CD4-positive, alpha-beta T cell treated with Interferon gamma for 1 hour (primary cell): ENCODE measurements at places on chromosomes 3 and 15.

GRCh38 chr3:52128118-52128683, 26.0 kb downstream of the POC1A start:
- DNase-seq: no peak

DNA sequence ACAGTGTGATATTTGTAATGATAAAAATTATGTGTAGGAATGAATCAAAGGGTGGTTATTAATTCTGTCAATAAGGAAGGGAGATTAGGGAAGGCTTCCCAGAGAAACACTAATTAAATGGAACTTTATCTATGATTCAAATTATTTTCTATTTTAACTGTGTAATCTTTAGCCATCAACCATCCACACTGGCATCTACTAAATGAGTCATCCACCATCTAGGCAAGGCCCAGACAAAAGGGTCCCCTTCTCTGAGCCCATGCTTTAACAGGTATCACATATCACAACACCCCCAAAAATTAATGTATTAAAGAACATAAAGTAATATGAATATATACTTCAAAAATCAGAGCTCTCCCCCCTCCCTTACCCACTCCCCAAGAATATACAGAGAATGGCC, 19.9 kb upstream of the TPM1 start:
- no peak for DNase-seq

GRCh38 chr3:158313338-158313927, 203.5 kb downstream of the RSRC1 start:
- DNase-seq: no peak

DNA sequence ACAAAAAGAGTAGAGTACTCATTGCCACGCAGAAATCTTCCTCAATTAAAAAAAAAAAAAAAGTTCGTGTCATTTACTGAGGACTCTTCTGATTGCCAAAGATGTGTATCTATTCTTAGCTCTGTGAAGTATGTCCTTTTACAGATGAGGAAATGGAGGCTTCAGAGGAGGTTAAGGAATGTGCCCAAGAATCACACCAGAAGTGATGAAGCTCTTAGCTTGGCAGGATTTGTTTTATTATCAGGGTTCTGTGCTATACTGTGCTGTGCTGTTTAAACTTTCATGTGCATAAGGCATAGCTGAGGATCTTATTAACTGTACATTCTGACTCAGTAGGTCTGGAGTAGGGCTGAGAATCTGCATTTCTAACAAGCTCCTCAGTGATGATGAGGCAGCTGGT, 665.2 kb upstream of the ADAMTS9 start:
- DNase-seq: no peak

- DNase-seq: no peak
Measured at GRCh38 chr15:101332061-101332467, 37.0 kb upstream of the SNRPA1 start.

- no peak for DNase-seq
Measured at GRCh38 chr15:70505936-70506912, 257.1 kb downstream of the UACA start.

GRCh38 chr15:79653533-79653932, 221.4 kb downstream of the MINAR1 start:
- no peak for DNase-seq

DNA sequence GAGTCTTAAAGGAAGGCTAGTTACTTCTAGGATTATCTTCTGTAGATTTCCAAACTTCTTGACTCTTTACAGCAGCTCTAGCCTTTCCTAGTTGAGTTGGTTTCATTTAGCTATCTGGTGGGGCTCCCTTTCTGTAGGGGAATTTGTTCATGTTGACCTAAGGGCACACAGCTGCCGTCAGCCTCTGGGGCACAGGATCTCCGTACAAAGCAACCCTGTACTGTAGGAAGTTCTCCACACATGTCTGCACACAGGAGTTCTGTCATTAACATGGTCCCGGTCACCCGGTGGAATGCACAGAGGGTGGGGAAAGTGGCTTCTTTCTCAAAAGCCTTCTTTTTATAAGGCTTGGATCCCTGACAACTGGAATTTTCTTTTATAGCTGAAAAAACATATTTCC, 88.7 kb upstream of the TNIK start:
- no peak for DNase-seq

DNA sequence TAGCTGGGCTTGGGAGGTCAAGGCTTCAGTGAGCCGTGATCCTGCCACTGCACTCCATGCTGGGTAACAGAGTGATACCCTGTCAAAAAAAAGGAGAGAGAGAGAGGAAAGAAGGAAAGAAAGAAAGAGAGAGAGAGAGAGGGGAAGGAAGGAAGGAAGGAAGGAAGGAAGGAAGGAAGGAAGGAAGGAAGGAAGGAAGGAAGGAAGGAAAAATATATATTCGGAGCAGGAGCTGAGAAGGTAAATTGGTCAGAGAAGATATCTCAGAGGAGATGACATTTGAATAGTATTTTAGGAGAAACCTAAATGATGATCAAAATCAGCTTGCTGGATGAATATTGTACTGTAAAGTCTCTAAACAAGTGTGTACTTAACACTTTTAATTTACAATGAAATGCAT, 633.1 kb downstream of the ZPLD1 start:
- no peak for DNase-seq

- no peak for DNase-seq
Measured at GRCh38 chr3:158520433-158520832, 50.6 kb upstream of the MLF1 start.

GRCh38 chr15:78370013-78370412, 29.9 kb downstream of the CRABP1 start:
- no peak for DNase-seq

DNA sequence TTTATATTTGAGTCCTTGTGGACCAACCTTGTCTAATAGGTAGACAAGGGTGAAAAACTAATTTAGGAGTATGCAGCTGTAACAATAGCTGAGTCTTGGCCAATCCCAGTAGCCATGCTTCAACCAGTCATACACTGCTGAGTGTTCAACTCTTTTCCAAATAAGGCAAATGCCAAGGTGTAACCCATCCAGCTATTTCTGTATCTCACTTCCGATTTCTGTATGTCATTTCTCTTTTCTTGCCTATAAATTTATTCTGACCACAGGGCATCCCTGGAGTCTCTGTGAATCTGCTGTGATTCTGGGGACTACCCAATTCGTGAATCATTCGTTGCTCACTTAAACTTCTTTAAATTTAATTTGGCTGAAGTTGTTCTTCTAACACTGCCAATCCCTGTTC, 93.2 kb downstream of the MAGI1 start:
- no peak for DNase-seq

DNA sequence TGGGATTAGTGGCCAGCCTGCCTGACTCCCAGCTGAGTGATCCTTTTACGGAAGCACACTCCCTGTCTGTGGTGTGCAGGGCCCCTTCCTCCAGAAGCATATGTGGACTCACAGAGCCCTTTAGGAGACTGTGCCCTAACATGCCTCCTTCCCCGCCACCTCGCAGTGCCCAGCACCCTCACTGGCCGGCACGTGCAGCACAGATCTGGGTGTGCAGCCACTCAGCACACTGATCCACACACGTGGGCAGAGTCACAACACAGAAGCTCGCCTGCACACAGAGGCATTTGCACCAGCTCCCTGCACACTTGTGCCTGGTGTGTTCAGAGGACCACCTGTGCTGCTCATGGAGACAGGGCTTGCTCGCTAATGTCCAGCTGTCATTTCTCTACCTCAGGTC, 23.6 kb upstream of the CSPG4 start:
- no peak for DNase-seq

- no peak for DNase-seq
Measured at GRCh38 chr15:25565470-25566264, 126.8 kb upstream of the UBE3A start.

- no peak for DNase-seq
Measured at GRCh38 chr3:127717357-127718244, 44.8 kb downstream of the ABTB1 start.

- no peak for DNase-seq
Measured at GRCh38 chr15:89051875-89052274, 36.4 kb upstream of the ABHD2 start.

- DNase-seq: no peak
Measured at GRCh38 chr3:194738254-194739093, 52.8 kb downstream of the FAM43A start.

- no peak for DNase-seq
Measured at GRCh38 chr3:46266598-46266997, 24.3 kb downstream of the CCR3 start.

DNA sequence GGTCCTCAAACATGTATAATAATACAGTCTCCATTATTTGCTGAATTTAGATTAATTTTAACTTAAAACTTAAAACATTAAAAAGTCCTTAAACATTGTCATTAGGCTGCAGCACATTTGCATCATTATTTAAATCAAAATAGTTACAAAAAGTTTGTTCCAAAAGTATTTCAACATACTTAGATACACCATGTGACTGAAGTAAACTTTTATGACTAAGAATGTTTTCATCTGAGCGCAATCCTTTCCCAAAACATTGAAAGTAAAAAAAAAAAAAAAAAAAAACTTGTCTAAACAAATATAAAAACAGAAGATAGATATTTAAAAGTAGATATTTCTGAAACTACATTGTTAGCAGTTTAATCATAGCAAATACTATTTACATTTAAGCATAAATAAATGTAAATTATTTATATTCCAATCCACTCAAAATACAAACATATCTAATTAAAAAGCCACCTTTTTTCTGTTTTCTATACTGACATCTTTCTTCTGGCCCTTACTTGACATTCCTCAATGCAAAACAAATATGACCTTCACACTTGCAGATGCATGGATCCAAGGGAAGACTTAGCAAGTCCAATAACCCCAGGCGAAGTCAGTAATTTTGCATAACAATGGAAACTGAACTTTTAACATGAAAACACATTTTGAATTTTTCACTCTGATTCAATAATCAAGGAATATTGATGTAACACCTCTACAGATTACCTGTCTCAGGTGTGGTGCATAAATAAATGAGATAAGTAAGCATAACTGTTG, 10.3 kb downstream of the FAM227B start:
- DNase-seq: no peak

DNA sequence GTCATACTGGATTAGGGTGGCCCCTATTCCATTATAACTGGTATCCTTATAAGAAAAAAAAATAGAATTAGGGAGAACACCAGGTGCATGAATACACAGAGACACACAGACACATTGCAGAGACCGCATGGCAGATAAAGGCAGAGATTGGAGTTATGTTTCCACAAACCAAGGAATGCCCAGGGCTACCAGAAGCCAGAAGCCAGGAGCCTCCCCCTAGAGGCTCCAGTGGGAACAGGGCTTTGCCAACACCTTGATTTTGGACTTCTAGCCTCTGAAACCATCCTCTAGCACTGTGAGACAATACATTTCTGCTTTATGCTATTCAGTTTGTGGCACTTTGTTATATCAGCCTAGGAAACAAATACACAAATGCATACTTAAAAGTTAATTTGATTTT, 10.4 kb downstream of the GOLM2 start:
- no peak for DNase-seq

- DNase-seq: no peak
Measured at GRCh38 chr15:92901995-92902394, 1.9 kb downstream of the CHD2 start.

- no peak for DNase-seq
Measured at GRCh38 chr3:179806177-179806576, 153.3 kb downstream of the USP13 start.

DNA sequence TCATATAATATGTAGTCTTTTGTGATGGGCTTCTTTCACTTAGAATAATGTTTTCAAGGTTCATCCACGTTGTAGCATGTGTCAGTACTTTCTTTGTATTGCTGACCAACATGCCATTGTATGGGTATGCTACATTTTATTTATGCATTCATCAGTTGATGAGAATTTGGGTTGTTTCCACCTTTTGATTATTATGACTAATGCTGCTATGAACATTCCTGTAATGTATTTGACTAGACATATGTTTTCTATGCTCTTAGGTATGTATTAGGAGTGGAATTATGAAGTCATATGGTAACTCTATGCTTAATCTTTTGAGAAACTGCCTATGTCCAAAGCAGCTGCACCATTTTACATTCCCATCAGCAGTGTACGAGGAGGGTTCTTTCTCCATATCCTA, 3.2 kb upstream of the PODXL2 start:
- DNase-seq: no peak

DNA sequence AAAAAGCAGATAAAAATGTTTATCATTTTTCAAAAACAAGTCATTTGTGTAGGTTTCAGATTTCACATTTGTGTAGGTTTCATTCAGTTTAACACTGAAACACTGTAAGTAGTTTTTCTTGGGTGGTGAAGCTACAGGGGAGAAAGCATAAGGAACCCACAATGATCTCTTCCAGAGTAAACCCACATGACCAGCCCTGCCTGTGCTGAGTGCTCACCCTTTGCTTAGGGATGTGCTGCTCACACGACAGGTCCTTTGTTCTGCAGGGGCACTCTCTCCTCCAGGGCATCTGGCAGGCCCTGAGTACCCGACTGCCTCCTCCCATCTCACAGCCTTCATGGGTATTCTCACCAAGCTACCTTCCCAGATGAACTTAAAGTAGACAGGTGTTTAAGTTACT, 28.9 kb downstream of the ZXDC start:
- no peak for DNase-seq

- DNase-seq: no peak
Measured at GRCh38 chr15:80462836-80463512, 58.8 kb downstream of the ARNT2 start.

DNA sequence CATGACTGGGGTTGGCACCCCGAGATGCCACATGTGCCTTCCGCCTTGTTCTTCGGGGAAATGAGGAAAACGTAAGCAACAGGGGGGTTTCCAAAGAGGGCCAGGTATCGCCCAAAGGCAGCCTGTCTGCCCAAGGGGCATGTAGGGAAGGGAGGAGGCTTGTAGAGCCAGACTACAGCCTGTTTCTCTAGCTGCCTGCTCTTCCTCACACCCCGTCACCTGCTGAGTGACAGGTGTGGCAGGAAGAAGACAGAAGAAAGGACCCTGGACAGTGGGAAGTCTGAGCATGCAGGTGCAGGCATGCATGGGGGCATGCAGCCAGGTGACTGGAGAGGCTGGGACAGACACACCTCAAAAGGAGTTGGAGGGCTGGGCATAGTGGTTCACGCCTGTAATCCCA, 9.8 kb downstream of the PLA2G4E start:
- no peak for DNase-seq

- peak; percentile 42 for DNase-seq
Measured at GRCh38 chr15:38072348-38073177, 138.1 kb downstream of the TMCO5A start.

GRCh38 chr15:76299786-76300185, 11.5 kb downstream of the ETFA start:
- DNase-seq: no peak

DNA sequence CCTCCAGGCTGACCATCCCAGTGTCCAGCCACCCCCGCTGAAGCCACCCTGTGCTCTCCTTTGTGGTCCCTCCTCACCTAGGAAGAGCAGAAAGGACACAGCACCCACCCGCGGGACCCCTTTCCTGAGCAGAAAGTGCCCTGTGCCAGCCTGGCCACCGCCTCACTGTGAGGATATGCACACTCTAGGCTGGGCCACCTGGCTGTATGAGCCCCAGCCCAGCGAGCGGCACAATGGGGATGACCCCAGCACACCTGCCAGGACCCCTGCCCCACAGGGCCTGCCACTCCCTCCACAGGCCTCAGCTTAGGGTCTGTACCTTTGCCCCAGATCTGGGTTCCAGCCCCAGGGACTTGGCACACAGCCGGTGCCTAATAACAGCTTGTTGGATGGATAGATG, 47.9 kb upstream of the FURIN start:
- no peak for DNase-seq
